ENCODE measurements at places on chromosomes 13 and 19. TPM values are rescaled to one million over a fixed set of nuclear protein-coding genes. Genes with fewer than 3 reads are reported as not detected.

FOSB gene
- 5.4 TPM for total RNA-seq

GRCh38 chr13:33144358-33144784 is 128.1 kb downstream of the KL start:
- H3K4me1 ChIP-seq = no peaks in the 10 kb centered on the region
- DNase-seq = no peak
- H3K27me3 ChIP-seq = no peaks in the 10 kb centered on the region
- no peak overlapping the region for H3K4me3 ChIP-seq
- H3K27ac ChIP-seq = no peak overlapping the region

DNA sequence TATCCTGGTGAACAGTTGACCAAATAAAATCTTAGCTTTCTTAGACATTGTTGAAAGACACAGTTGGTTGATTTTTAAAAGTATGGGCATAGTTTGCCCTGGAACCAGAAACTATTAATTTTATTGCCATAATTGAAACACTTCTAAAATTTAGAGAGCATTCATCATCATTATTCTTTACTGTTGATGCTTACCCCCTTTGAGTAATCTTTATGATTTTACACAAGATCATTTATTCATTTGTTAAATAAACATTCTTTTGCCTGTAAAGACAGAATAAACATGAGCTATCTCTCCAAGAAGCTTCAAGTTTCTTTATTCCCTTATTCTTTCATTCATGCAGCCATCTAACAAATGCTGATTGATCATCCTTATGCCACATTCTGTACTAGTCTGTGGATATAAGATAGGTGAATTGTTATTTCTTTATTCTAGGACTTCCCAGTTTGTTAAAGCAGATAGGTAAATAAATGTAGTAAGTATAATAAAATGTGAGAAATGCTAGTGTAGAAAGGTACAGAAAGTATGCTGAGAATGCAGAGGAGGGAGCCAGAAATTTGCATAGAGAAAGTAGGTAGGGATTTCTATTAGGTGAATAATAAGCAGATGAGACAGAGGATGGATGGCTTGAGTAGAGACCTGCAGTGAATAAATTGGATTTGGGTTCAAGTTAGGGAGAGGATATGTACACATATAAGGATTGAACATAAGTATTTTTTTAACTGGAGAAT is 8.2 kb downstream of the SERTM1 start:
- no peaks in the 10 kb centered on the region for H3K4me1 ChIP-seq
- H3K27ac ChIP-seq = no peak overlapping the region
- no peak overlapping the region for H3K4me3 ChIP-seq
- no peak for DNase-seq

EBI3 gene
- not detected for total RNA-seq

WDR87 gene
- not detected for total RNA-seq

DNA sequence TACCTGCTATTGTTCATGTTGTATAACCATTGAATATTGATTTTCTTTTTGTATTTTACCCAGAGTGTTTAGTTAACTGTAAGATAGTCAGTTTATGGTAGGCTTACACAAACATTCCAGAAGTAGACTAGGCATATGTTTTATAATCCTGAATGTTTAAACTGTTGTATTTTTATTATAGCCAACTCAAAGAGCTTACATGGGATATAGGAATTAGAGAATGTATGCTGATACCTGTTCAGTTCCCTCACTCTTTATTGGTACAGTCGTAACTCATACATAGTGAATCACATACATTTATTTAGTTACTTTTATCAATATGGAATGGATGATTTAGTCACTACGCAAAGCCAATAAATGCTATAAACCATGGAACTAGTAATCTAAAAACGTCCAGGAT is 657.9 kb downstream of the SLITRK5 start:
- peaks cover 5% of the 10 kb centered on the region for H3K4me1 ChIP-seq
- H3K4me3 ChIP-seq = no peak overlapping the region
- H3K36me3 ChIP-seq = no peaks in the 10 kb centered on the region
- no peak overlapping the region for H3K27ac ChIP-seq

ZNF302 gene
- 50.9 TPM for total RNA-seq
